ENCODE measurements at places on chromosomes 12 and 14.
A peak's percentile ranks its signal among the peaks of the same experiment; 100 is the strongest.

GRCh38 chr12:52228931-52229330 lies 4.1 kb upstream of the KRT7 start:
- no peak for DNase-seq

GRCh38 chr12:65121049-65121955 lies at the start of gene WIF1:
Gene WIF1 (minus strand): TSS chr12:65121305. CDS start chr12:65121191, 114 bp downstream.
- DNase-seq: peak; percentile 1

DNA sequence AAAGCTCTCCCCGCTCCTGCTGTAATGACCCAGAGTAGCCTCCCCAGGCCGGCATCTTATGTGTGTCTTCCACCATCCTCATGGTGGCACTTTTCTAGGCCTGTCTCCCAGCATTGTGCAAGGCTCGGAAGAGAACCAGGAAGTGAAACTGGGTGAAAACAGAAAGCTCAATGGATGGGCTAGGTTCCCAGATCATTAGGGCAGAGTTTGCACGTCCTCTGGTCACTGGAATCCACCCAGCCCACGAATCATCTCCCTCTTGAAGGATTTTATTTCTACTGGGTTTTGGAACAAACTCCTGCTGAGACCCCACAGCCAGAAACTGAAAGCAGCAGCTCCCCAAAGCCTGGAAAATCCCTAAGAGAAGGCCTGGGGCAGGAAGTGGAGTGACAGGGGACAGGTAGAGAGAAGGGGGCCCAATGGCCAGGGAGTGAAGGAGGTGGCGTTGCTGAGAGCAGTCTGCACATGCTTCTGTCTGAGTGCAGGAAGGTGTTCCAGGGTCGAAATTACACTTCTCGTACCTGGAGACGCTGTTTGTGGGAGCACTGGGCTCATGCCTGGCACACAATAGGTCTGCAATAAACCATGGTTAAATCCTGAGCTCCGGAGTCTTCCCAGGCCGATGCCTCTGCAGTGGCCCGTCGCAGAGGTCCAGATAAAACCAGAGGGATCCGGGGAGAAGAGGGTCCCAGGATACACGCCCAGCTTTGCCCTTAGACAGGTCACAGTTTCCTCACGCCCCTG lies 15.6 kb downstream of the ACVRL1 start:
- DNase-seq: peak; percentile 85

- DNase-seq: peak; percentile 41
Observed at GRCh38 chr14:88613552-88614010, 50.7 kb downstream of the ZC3H14 start.

GRCh38 chr14:80291101-80291500 lies 79.8 kb upstream of the DIO2 start:
- DNase-seq: no peak

DNA sequence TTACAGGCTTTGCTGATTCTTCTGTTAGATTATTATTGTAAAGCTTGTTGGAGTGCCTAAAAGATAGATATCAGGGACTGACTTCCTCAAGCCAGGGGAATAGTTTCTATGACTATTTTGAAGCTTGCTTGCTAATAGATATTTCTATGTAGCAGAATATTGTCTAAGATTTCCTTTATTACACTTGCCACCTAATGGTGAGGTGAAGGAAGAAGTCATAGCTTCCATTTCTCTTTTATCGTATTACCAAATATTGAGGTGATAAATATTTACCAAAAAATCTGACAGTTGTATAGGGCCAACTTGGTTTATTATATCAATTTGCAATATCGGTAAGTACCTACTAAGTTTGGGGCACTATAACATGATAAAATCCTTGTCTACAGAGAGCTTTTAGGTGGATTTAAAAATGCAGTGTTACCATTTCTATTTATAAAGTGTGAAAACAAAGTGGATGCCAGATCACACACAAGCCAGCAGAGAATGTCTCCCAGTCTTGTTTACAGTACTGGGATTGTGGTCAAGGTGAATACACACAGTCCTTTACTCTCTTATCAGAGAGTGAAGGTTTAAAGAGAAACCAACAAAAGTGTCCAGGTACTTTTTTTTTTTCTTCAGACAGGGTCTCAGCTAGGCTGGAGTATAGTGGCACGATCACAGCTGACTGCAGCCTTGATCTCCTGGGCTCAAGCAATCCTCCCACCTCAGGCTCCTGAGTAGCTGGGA lies 137.9 kb downstream of the IGF1 start:
- no peak for DNase-seq

DNA sequence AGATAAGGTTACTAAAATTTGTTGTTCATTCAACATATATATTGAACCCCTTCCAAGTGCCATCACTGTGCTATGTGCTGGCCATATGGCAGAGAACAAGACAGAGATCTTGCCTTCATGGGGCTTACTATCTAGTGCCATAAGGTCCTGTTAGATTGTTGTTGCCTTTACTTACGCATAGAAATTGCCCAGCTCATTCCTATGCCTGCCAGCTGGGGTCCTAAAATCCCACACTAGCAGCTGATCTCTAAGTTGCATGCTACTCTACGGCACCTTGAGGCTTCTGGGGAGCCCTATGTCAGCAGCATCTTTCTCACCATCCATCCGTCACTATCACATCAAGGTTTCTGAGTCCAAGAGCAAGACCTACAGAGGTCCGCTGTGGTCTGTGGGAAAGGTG lies 1.4 kb upstream of the KCNK10 start:
- DNase-seq: no peak

DNA sequence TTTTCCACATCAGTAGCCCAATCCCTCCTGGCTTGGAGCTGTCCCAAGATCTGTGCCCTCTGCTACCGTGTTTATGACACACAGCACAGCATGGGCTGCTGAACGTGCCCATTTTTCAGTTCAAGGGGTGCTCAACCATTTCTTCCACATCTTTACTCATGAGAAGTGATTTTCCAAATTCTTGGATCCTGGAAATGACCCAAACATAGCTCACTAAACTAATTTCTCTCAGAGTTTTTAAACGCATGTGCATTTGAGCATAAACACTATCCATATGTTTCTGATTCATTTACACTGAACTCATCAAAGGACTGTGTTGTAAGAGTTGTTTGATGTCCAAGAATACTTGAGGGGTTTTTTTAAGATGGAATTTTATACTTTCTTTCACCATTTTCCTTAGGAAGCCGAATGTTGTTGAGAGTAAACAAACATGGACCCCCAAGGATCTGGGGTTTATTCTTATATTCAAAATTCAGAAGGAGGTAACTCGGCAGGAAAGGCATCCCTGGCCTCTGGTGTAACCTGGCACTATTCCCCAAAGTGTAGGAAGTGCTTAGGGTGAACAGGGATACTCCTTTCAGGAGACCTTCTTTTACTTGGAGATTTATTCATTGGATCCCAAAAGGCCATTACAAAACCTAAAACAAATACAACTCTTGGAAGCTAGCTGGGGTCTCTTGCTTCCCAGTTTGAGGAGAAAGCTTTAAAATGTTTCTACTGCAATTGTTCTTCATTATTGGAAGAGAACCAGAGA lies 215.0 kb downstream of the BMP4 start:
- peak; percentile 57 for DNase-seq

GRCh38 chr12:124754949-124755800 lies 108.5 kb downstream of the SCARB1 start:
- DNase-seq: peak; percentile 94

- peak; percentile 28 for DNase-seq
Observed at GRCh38 chr12:74747305-74747704, 209.7 kb downstream of the ATXN7L3B start.

- DNase-seq: no peak
Observed at GRCh38 chr12:117738233-117738632, 230.6 kb downstream of the KSR2 start.

- DNase-seq: no peak
Observed at GRCh38 chr12:1839464-1839863, 19.1 kb downstream of the LRTM2 start.

DNA sequence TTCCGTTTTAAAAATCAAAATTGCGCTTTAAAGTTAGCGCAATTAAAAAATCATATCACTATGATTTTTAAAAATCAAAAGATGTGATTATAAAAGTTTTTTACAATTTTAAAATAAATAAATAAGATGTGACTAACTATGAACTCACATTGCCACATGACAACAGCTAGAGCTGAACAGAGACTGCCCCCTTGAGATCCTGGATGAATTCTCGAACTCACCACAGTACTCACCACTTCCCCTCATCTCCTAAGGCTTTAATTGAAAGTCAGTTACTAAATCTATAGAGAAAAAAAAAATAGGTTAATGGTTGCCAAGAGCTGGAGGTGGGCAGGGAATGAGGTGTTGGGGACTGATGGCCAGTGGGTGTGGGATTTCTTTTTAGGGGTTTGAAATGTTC lies 384.2 kb downstream of the ZFP36L1 start:
- DNase-seq: no peak

DNA sequence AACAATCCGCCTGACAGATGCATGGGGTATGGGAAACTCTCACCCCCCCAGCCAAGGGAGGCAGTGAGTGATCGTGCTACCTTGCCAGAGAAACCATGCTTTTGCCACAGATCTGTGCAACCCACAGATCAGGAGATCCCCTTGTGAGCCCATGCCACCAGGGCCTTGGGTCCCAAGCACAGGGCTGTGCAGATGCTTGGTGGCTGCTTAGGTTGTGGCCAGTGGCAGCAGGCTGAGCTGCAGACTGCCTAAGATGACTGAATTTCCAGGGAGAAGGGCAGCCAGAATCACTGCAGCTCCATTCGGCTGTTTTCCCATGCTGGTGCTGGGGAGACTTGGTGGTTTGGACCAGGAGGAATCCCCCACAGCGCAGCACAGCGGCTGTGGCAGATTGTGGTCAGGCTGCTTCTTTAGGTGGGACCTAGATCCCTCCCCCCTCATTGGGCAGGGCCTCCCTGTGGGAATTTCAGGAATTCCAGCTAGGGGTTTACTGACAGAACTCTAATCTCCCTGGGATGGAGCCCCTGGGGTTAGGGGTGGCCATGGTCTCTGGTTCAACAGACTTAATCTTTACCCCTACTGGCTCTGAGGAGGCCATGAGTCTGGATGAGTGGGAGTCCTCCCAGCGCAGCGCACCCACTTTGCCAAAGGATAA lies 264.6 kb upstream of the DAAM1 start:
- DNase-seq: peak; percentile 31

GRCh38 chr14:68682166-68683103 lies 110.4 kb downstream of the ZFP36L1 start:
- peak; percentile 99 for DNase-seq

- DNase-seq: peak; percentile 96
Observed at GRCh38 chr12:58425481-58426392, 484.4 kb downstream of the ATP23 start.

DNA sequence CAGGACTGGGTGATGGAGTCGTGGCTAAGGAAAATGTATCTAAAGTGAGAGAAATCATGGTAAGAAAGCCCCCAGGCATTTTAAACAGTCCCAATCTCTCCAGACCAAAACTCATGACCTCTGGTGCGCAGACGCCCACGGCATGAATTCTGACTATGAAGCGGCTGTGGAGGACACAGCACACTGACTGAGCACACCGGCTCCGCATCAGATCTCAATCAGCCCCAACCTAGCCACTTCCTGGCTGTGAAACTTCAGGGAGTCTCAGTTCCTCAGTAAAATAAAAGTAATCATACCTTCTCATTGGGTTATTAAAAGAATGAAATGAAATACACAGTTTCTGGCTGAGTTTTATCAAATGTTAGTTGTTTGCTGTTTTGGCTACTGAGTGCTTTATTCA lies 38.7 kb downstream of the SETD3 start:
- DNase-seq: no peak

DNA sequence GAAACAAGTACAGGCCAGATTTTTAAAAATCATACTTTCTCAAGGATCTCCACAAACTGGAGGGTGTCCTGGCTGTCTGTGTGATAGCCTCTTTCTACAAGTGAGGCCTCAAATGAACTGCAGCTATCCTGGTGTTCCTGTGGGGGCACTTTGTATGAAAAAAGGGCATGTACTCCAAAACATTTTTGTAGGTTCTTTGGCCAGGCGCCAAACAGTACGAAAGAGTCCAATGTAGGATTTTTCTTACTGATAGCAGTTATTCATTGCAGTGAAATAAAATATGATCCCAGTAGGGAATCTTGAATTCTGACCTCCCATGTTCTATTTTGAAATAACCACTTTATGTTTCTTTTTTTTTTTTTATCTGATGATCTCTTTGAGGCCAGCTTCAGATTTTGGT lies 381.7 kb downstream of the PAWR start:
- no peak for DNase-seq

DNA sequence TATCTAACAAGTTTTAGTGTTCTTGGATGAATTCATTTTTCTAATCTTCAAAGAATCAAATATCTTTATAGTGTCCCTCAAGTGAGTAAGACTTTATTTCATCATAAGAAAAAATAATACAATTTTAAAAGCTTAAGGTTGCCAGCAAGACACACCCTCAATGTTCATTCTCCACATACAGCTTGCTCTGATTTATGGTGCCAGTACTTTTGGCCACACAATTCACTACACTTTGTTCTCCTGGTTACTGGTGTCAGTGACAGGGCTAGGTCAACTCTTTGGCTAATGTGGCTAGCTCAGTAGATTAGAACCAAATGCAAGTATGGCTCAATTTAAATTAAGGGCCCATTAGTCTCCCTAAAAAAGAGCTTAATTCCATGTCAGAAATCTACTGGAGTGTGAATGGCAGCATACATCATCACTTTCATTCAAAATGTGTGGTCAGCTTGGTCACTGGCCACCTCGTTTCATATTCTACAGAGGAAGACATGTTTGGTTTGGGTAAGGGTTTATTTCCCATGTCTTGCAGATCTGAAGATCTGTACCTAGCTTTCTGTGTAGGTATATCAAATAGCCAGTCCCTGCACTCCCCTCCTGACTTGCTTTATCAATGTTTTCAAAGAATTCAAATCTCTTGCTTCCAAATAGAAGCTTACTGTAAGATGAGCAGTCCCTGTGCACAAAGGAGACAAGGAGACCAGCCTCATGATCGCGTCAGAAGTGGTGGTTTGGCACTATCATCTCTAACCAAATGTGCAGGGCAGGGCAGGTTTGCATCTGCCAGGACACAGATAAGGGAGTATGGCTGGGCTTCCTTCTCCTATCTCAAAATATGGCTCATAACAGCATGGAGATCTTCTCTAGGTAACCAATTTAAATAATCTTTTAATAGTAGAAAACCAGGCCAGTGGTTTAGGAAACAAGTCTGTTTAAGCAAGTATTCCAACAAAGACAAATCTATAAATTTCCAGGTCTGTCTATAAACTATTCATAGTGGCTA lies 31.3 kb downstream of the HECTD4 start:
- peak; percentile 10 for DNase-seq

DNA sequence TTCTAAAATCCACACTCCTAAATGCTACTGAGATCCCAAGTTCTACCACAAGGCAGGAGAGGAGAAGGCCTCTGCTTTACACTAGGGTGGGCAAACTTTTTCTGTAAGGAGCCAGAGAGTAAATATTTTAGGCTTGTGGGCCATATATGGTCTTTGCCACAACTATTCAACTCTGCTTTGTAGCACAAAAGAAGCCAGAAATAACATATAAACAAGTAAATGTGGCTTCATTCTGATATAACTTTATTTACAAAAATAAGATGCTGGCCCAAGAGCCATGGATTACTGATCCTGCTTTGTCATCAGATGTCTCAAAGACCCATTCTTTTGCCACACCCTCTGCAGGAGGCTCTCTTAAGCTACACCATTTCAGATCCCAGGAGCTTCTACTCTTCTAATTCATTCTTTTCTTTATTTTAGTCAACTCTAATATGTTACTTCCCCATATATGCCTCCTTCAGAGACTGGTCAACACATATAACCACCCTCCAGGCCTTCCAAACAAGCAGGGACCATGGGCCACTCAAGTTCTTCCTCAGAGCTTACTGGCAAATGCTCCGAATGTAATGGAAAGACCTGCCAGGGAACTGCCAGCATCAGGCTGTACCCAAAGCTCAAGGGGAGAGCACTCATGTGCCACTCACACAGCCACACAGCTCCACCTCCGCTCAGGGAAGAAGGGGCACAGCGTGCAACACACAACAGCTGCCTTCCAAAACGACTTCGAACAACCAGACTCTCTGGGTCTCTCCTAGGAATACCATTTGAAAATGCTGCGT lies 15.6 kb downstream of the APPL2 start:
- DNase-seq: no peak

All from fibroblast of upper back skin (primary cell).